IPS DF 6.9 (cell line): ENCODE measurements at places on chromosomes 1 and 21.

GRCh38 chr1:112307930-112308591, 88.0 kb upstream of the CTTNBP2NL start:
- DNase-seq: no peak

DNA sequence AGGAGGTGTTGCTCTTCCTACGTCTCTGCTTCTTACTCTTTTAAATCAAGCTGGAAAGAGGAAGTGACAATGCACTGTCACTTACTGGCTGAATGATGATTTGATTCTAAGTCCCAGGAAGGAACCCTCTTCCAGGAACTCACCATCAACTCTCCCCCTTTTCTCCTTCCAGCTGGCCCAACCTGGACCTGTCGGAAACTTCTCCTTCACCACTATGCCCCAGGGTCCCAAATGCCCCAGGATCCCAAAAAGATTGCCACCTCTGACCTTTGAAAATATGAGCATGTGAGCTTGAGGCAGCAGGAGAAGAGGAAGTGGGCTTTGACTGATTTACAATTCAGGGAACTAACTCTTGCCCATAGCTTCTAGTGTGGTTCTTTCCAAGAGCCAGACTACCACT, 5.3 kb upstream of the ADAMTS5 start:
- DNase-seq: no peak

GRCh38 chr1:28579401-28579800, 12.7 kb upstream of the RAB42 start:
- no peak for DNase-seq

DNA sequence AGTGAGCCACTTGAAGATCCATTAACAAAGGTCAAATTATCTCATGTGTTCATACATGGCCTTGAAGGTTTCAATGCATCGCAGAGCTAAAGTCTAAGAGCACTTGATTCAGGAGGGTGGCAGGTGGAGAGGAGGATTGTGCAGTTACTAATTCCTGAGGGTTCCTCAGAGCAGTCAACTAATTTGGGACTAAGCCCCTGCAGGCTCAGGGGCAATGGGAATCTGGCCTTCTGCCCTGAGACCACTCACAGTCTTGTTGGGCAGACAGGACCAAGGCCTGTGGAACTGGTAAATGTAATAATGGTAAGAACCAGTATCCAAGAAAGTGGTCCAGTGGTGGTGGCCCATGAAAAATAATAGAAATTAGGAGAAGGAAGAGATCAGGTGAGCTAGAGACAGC, 127.4 kb upstream of the HMGB4 start:
- DNase-seq: no peak

- no peak for DNase-seq
Measured at GRCh38 chr21:42027085-42027821, 17.1 kb upstream of the ZBTB21 start.

DNA sequence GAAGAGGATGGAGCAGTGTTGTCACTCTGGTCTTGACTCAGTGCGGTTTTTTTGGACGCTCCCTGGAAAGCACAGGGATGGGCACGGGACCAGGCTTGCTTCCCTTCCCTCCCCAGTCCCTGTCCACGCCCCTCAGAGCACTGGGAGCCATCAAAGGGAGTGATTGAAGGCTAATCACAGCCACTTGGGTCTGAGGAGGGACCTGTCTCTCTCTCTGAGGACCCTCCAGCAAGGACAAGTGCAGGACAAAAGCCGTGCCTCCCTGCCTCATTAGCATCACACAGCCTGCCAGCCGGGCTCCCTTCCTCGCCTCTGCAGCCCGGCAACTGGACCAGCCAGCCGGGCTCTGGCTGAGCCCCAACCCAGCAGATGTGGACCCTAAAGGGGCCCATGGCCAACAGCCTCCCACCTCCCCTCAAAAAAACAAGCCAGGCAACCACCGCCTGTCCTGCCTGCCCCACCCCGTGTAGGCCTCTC, 18.6 kb upstream of the PDZK1IP1 start:
- no peak for DNase-seq

- no peak for DNase-seq
Measured at GRCh38 chr1:14786109-14786675, 187.7 kb downstream of the KAZN start.

DNA sequence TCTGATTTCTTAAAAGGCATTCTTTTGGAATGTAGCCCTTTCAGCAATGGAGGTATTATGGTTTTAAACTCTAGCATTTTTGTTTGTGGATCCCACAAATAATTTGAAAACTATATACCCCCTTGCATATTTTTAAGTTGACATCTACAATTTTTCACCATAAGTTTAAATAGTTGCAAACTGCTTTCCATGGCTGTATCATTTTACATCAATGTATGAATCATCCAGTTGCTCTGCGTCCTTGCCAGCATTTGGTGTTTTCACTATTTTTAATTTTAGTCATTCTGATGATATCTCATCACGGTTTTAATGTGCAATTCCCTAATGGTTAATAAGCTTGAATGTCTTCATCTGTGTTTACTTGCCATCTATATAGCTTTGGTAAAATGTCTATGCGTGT, 20.7 kb downstream of the DIPK1A start:
- DNase-seq: no peak

DNA sequence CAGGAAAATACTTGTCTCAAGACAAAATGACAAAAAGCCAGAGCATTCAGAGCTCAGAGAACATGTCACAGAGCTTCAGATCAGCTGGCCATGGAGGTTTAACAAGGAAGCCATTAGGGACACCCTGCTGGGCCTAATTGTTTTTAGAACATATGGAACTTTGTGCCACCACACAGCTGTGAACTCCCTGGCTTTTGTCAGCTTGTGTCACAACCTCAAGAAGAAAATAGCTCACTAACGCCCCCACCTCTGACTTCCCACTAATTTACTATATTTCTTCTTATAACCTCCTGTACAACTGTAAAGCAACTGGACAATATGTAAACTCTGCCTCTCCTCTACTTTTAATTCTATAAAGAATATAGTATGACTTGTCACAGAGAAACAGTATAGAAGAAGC, 21.0 kb upstream of the TDRD10 start:
- no peak for DNase-seq

DNA sequence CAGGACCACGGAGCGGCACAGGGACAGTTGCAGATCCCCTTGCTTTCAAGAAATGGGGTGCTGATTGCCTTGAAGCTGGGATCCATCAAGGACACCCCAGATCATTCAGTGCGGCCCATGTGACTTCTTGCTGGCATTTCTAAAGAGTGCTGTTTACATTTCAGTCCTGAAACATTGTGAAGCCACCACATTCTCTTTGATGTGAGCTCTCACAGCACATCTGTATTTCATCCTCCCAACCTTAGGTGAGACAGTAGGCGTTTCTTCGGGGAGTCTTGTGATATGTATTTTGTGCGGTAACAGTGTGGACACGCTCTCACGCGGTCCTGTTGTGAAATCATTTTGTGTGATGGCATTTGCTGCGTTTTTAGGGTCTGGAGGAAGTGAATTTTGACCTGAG, 57.2 kb downstream of the CACHD1 start:
- DNase-seq: no peak

DNA sequence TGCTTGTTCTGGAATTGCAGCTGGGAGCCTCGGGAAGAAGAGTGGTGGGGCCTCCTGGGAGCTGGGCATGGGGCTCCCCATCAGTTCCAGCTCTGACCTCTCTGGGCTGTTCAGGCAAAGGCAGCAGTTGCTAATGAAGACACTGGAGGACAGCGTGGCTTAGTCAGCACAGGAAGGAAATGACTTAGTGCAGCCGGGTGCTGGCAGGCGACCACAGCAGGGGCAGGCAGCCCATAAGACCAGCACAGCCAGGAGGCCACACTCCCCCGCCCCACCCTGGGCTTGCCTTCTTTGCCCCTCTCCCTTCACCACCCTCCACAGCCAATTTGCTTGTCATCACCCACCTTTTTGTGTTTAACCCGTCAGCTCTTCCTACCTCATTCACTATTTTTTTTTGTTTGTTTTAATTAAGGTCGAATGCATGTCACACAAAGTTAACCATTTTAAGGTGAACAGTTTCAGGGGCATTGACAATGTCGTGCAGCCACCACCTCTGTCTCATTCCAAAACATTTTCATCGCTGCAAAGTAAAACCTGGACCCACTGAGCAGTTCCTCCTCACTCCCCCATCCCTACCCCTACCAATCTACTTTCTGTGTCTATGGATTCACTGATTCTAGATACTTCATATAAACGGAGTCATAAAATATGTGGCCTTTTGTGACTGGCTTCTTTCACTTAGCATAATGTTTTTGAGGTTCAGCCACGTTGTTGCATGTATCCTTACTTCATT, 10.9 kb downstream of the OLIG2 start:
- no peak for DNase-seq

DNA sequence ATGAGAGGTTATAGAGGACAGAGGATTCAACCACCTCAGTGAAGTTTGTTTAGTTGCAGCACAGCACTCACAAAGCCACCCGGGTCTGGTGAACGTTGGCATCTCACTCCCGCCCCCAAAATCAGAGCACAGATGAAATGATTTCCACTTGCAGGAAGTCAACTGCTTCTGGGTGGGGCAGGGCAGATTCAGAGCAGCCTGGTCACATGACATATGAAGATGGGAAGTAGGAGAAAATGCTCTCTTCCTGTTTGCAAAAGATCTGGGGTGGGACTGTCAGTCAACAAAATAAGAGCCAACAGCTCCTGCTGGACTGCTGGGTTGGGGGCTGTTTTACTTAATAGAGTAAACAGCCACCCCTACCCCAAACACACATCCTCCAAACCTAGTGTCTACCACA, 43.2 kb downstream of the LRRC71 start:
- no peak for DNase-seq

GRCh38 chr1:16078925-16079656, 5.6 kb upstream of the FAM131C start:
- DNase-seq: peak; percentile 70

- DNase-seq: no peak
Measured at GRCh38 chr1:202578565-202578964, 131.7 kb downstream of the SYT2 start.

- DNase-seq: peak; percentile 18
Measured at GRCh38 chr21:34582506-34583150, 32.3 kb downstream of the RCAN1 start.

DNA sequence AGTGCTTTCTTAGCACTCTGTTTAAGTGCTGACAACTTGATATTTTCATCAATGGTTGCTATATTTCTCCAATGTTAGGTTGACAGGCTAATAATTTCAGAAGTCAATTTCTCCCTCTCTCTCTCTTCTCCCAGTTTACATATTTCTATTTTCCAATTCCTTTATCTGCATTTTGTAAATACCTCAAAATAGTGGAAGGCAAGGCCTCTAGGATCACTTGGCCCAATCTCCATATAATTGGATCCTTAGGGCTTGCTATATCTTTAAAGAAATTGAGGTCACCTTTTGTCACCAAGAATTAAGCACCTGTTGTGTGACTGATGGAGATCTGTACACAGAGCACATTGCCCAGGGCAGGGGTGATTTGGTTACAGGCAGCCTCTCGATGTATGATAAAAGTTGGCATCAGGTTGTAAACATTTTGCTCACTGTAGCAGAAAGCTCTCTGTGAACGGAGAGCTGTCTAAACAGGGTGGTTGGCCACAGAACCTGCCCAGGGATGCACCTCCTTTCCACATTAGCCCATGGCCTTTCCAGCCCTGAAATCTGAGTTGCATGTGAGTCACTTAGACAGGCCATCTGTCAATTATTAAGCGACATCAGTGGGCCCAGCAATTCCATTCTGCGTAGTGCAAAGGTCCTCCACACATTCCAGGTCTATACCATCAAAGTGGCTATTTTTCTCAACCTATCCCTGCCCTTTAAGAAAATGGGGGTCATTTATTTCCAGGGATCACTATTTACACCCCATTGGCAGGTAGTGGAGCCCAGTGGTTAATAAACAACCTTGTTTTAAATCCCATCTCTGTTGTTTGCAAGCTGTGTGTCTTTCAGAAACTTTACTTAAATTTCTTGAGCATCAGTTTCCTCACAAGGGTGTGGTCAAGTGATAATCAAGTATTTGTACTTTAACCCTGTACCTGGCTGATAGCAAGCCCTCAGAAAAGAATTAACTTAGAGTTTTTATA, 29.1 kb upstream of the IRF2BP2 start:
- DNase-seq: no peak
